ENCODE measurements at places on chromosomes 2 and 18. TPM values are rescaled to one million over a fixed set of nuclear protein-coding genes. Genes with fewer than 3 reads are reported as not detected.

- DNase-seq: peak; percentile 75
Observed at GRCh38 chr2:69559442-69560146, 83.9 kb downstream of the AAK1 start.

DNA sequence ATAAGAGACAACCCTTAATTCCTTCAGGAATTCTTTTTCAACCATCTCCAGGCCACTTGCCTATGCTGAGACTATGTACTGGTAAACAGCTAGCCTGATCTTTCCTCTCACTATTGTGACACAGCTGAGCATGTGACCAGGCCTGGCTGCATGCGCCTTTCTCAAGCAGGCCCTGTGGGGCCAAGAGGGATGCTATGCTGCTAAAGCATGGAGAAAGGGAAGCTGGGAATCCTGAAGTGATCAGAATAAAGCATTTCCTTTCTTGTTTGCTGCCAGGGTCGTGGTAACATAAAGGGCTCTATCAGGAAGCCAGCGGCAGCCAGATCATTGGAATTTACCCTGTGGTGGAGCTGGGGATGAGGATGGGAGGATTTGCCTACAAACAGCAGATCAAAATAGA lies 29.8 kb upstream of the LCLAT1 start:
- DNase-seq: peak; percentile 52

DNA sequence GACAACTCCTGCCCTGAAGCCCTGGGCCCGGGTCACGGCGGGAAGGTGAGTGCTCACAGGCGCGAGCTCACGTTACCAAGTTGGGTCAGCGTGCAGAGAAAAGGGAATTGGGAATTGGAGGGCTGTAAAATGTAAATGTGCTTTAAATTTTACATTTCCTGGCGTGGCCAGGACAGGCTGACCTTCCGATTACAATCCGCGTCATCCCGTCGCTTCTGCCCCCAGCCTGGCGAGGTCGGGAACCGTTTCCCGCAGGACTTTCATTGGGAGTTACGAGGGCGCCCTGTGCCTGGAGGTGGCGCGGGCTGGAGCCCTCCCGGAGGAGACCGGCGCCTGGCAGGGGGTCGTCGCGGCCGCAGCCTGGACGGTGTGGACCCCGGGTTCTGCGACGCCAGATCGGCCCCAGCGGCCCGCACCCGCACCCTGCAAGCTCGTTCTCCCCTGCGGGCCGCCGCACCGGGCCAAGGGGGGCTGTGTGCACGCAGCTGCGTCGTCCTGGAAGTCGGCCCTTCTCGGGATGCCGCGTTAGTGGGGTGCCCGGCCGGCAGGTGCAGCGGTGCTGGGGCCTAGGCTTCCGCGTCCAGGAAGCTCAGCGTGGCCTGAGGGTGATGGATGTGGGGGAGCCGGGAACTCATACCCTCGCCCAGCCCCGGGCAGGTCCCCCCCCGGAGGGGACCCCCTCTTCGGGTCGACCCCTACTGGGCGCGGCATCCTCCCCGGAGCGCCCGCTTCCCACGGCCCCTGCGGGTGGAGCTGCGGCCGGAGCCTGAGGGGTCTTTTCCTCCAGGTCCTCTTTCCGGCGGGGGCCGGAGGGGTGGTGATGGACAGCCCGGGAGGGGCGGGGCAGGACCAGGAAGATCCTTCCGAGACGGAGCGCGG lies 63.9 kb downstream of the LRRFIP1 start:
- no peak for DNase-seq

DNA sequence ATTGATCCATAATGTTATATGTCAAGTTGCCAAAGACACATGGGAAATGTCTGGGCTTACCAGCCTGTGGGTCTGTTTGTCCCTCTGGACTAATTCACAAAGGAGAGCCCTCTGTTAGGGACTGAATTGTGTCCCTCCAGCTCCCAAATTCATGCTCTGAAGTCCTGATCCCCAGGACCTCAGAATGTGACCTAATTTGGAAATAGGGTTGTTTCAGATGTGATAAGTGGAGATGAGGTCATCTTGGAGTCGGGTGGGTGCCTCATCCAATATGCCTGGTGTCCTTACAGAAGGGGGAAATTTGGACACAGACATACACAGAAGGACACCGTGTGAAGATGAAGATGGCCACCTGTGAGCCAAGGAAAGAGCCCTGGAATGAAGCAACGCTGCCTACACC lies 41.4 kb upstream of the ROCK2 start:
- no peak for DNase-seq

GRCh38 chr18:23384778-23385736 lies 68.0 kb upstream of the RIOK3 start:
- no peak for DNase-seq

EMX1 gene
- total RNA-seq: not detected
